Stimulated activated CD8-positive, alpha-beta memory T cell treated with anti-CD3 and anti-CD28 coated beads, Interleukin-12 subunit alpha, Interleukin-12 subunit beta, amount 100 ng/mL, for 1 hour (primary cell): ENCODE measurements at places on chromosomes 2 and 18.

DNA sequence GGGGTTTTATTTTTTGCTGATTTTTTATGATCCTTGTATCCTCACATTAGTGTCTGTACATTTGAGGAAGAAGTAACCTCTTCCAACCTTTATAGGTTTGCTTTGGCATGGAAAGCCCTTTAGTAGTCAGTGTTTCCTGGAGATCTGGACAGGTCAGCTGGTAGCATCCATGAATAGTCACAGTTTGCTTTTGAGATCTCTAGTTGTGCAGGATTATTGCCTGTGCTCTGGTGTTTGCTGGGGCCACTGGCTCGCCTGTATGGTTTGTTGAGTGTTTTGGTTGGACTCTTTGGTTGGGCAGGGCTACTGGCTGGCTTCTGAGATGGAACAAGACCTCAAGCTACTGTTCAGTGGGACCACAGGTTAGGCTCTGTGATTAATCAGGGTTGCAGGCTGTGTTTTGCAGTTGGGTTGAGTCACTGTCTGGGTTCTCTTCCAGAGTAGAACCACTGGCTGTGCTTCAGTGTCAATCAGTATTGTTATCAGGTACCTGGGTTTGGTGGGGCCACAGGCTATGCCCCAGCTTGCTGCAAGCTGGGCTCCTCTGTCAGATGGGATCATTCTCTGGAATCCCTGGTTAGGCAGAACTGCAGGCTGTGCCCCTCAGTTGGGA, 20.0 kb downstream of the SP140L start:
- no peak for DNase-seq

DNA sequence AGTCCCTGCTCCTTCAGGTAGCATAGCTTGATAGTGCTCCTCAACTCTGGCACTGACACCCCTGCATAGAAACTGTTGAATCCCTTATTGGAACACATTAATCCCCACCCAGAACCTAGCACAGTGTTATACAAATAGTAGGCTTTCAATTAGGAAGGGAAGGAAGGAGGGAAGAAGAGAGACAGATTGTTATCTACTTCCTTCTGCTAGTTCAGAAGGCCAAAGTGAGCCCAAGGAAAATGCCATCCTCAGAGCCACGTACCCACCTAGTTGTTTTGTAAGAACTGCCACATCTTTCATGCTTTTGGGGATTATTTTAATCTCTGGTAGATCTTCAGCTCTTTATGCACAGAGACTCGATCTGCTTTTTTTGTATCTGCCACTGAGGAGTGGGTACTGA, 75.1 kb downstream of the CLHC1 start:
- DNase-seq = no peak

GRCh38 chr2:26429779-26430578, 28.3 kb downstream of the DRC1 start:
- DNase-seq = no peak

GRCh38 chr2:235937087-235937486, 231.1 kb downstream of the GBX2 start:
- DNase-seq = no peak

GRCh38 chr2:233688341-233688740, 4.3 kb upstream of the UGT1A6 start:
- DNase-seq = no peak

- DNase-seq = no peak
Measured at GRCh38 chr2:18412980-18413675, 147.3 kb downstream of the RDH14 start.

- no peak for DNase-seq
Measured at GRCh38 chr2:40150266-40150665, 301.6 kb downstream of the SLC8A1 start.

GRCh38 chr18:23735021-23735464, 45.8 kb downstream of the LAMA3 start:
- DNase-seq = no peak

- DNase-seq = no peak
Measured at GRCh38 chr2:13046557-13047165, 329.9 kb downstream of the TRIB2 start.

- no peak for DNase-seq
Measured at GRCh38 chr2:19120941-19121750, 237.3 kb downstream of the OSR1 start.

- no peak for DNase-seq
Measured at GRCh38 chr2:62076980-62077638, 118.8 kb upstream of the B3GNT2 start.

DNA sequence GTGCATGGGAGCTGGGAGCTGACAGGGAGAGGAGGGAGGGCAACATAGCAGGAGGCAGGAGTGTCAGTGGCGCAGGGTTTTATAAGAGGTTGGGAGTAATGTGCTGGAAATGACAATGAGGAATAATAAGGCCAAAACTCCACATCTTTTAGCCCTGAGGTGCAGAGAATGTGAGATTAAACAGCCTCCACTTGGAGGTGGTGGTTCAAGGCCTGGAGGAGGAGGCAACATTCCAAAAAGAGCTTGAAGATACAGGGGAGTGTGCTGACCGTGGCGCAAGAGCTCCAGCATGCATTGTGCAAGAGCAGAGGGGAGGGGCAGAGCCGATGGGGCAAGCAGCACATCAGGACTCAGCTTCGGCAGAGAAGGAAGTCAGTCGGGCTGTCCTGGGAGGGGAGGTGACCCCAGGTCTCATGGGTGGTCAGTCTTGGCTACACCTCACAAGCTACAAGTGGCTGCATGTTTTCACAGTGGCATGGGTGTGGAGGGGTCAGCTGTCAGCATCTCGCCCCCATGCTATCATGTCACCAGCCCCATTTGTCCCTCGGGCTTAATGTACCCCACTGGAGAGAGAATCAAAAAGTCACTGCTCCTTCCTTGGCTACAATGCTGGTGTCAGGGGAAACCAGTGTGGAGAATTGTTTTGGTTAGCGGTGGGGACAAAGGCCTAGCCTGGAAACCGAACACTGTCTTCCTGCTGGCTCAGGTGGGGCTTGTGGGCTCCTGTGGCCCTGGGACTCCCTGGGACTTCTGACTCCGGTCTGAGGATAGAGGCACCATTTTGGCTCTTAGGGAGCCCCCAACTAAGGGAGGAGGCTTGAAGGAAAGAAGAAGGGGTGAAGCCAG, 208.0 kb downstream of the ZFP36L2 start:
- no peak for DNase-seq

DNA sequence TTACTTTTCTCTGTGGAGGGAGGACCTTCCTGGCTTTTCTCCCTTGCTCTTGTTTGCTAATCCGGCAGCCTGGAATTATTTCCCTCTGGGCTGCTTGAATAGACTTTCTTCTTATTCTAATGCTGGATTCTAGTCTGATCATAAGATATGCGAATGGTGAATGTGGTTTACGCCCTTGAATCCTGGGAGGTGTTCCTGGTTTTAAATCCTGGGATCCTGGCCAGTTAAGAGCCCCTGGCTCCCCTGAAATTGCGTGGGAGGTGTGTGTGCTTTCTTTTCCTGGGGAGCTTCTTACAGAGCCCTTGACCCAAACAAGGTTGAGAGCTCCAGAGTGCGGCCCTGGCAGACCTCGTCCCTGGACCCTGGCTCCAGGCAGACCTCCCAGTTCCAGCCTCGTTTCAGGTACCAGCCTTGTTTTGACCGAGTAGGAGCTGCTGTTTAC, 2.8 kb downstream of the SH3BP4 start:
- no peak for DNase-seq

DNA sequence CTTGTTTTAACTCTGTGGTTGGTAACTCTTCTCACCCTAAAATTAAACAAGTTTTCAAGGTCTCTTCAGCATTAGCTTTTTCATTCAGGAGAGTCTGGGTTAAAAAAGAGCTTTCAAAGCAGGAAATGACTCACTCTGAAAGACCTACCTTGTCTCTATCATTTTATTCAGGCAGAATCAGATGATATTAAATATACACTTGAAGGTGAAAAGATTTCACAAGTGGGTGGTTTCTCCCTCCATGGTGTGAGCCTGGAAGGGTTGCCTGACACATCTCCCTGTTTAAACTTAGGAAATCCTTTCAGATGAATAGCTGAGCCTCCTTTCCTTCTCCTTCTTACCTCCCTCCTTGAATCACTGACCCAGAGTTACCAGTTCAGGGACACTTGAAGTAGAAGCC, 1402.0 kb upstream of the PIK3C3 start:
- no peak for DNase-seq

GRCh38 chr2:2332381-2332780, 1.3 kb upstream of the MYT1L start:
- DNase-seq = no peak

DNA sequence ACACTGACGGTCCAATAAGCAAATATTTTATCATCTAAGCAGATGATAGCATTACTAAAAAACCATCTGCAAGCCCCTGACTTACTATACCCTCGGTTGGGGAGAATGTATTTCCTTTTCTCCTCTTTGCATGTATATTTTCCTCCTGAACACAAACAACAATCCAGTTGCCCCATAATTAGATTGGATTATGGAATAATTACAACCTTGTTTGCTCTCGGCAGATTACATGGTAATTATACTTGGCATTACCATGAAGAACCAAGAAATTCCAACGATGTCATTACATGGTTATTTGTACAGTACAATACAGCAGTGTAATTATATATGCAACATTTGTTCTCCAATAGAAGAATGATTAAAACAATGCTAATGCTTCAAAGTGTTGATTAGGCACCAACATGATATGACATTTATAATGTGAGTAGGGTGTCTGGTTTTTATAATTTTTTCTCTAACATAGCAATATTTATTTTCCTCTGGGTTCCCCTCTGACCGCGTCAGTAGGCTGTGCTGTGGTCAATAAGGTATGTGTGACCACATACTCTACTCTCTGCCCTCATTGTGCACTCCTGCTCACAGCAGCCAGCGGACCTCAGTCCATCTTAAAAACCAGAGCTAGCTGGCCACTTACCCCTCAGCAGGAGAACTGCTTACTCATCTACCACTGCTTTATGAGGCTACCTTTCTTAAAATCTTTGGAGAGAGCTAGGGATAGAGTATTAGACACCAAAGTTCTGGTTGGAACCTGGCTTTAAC, 176.1 kb downstream of the INSIG2 start:
- no peak for DNase-seq

- DNase-seq = no peak
Measured at GRCh38 chr18:7579918-7580542, 12.9 kb downstream of the PTPRM start.

GRCh38 chr2:128617029-128617590, 298.4 kb upstream of the HS6ST1 start:
- no peak for DNase-seq

- no peak for DNase-seq
Measured at GRCh38 chr2:42167458-42167857, 1.7 kb upstream of the EML4 start.

GRCh38 chr2:16247326-16248122, 307.2 kb downstream of the MYCN start:
- DNase-seq = no peak

GRCh38 chr2:226578373-226578772, 221.2 kb downstream of the IRS1 start:
- DNase-seq = no peak

- no peak for DNase-seq
Measured at GRCh38 chr2:15154297-15154696, 406.8 kb downstream of the NBAS start.

- DNase-seq = no peak
Measured at GRCh38 chr2:162917626-162918025, 79.1 kb upstream of the KCNH7 start.

- no peak for DNase-seq
Measured at GRCh38 chr18:62200121-62200914, 13.3 kb downstream of the RELCH start.

GRCh38 chr2:43238813-43239212, 12.4 kb upstream of the ZFP36L2 start:
- DNase-seq = no peak

DNA sequence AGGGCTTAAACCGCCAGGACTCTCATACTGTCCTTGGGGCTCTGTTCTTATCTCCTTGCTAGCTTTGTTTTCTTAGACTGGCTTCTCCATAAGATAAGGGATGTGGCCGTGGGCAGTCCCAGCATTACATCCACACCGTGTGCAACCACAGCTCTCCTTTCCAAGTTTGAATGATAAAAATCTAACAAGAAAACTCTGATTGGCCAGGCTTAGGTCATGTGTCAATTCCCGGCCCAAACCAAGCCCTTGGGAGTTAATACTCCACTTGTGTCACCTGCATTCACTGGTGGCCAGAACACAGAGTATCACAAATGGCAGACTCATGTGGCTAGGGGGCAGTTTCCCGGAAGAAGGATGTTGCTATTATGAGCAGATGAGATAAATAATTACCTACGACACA, 43.2 kb upstream of the KDM3A start:
- DNase-seq = no peak

DNA sequence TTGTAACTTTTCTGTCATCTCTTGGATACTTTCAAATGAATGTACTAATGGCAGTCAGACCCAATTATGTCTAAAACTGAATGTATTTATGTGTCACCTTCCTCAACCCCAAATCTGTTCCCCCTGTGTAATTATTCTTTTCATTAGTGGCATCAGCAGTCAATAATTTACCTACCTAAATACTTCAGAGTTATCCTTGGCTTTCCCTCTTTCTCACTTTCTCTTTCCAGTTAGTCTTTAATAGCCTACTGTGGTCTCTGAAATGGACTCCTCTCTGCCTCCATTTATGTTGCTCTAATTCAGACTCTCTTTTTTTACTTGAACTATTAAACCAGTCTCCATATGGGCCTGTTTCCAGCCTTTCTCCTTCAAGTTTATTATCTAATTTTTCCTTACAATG, 21.0 kb downstream of the C18orf63 start:
- no peak for DNase-seq

- no peak for DNase-seq
Measured at GRCh38 chr2:146544701-146545100, 1300.1 kb upstream of the ACVR2A start.

DNA sequence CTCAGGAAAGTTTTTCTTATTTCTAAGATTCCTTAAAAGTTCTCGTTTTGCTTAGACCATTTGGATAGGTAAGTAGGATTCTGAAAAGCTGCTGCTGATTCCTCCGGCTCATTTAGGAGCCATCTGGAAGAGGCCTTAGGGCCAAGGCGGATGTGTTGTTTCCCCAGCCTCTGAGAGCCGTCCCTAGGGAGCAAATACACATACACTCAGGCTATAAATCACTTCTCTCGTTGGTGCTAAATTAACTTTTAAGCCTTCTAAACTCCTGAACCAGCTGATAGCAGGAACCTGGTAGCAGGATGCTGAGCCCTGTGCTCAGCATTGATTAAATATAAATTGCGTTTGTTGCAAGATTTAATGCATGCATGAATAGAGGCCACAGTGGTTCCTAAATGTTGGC, 109.8 kb downstream of the ADCYAP1 start:
- no peak for DNase-seq

GRCh38 chr2:178404368-178404767, 46.6 kb downstream of the PRKRA start:
- DNase-seq = no peak

DNA sequence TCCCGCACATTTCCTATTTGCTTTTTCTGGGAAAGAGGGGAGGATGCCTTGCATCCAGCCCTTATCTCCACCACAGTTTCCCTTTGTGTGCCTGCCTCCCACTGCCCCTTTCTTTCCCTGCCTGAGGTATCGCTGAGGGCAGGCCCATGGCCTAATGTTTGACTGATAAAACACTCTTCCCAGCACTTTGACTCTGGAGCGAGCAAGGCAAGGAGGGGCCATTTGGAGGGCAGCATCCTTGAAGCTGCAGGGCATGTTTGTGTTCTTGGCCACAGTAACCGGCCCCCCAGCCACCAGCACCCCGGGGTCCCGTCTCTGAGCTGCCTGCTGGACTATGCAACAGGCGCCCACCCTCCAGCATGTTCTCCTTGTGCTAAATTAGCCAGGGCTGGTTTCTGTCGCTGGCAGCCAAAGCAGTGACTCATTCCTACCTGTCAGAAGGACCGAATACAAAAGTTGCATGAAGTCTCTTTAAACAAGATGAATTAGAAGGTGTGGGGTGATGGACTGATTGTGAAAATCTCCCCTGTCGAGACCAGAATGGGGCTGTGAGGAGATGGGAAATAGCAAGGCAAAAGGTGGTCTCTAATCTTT, 50.7 kb downstream of the BCL2L11 start:
- DNase-seq = no peak

GRCh38 chr2:237309011-237309410, 105.0 kb downstream of the COL6A3 start:
- no peak for DNase-seq
